ENCODE measurements at places on chromosomes 7 and 10. TPM values are rescaled to one million over a fixed set of nuclear protein-coding genes. Genes with fewer than 3 reads are reported as not detected.

Gene BEND7
- total RNA-seq = 7.5 TPM

Gene TPST1
- total RNA-seq = 6.3 TPM

Gene RAPGEF5
- 0.18 TPM for total RNA-seq

Gene ELN
- 0.12 TPM for total RNA-seq

Gene BTBD16
- total RNA-seq = 0.43 TPM

Gene POLD2
- 138 TPM for total RNA-seq

Gene RSPH10B2
- not detected for total RNA-seq

Gene ADRA2A
- 0.23 TPM for total RNA-seq

Gene CYP2W1
- total RNA-seq = 0.05 TPM

Gene ACSM6
- not detected for total RNA-seq

Gene AKR1C3
- total RNA-seq = 1,052 TPM

Gene STEAP4
- 0.06 TPM for total RNA-seq

Gene CHAT
- total RNA-seq = not detected

Gene PRPS1L1
- not detected for total RNA-seq

Gene COBL
- 3.2 TPM for total RNA-seq

Gene HERC4
- total RNA-seq = 25.2 TPM

Gene KEL
- total RNA-seq = not detected

Gene SEMA3A
- 5.2 TPM for total RNA-seq

Gene MLXIPL
- 1.4 TPM for total RNA-seq

Gene SFRP4
- 3.7 TPM for total RNA-seq

Gene KCNIP2
- 0.54 TPM for total RNA-seq

Gene CFTR
- not detected for total RNA-seq

Gene ATOH7
- 0.21 TPM for total RNA-seq

Gene ARL4A
- 67.8 TPM for total RNA-seq

Gene PCDH15
- not detected for total RNA-seq

Gene ADCYAP1R1
- 0.03 TPM for total RNA-seq

Gene FAM131B
- 0.29 TPM for total RNA-seq

Gene DNAJC12
- 49.6 TPM for total RNA-seq
